Epithelial cell of alveolus of lung (primary cell): ENCODE measurements at places on chromosomes 4 and X. TPM values are rescaled to one million over a fixed set of nuclear protein-coding genes. Genes with fewer than 3 reads are reported as not detected.

PRICKLE3 gene
- 9.4 and 20.1 TPM in 2 replicates for total RNA-seq

GLRA3 gene
- not detected in 2 replicates for total RNA-seq

EGFL6 gene
- total RNA-seq = not detected in 2 replicates

CLNK gene
- total RNA-seq = not detected in 2 replicates

PGAM4 gene
- total RNA-seq = not detected in 2 replicates

DKK2 gene
- 0.16 and 0.52 TPM in 2 replicates for total RNA-seq

HPGD gene
- 0.78 and 0.80 TPM in 2 replicates for total RNA-seq

RAB40A gene
- total RNA-seq = not detected in 2 replicates

ADH5 gene
- total RNA-seq = 129 and 168 TPM in 2 replicates

SMR3A gene
- total RNA-seq = not detected in 2 replicates

SPANXB1 gene
- total RNA-seq = not detected in 2 replicates

FDCSP gene
- 7.7 and 11.6 TPM in 2 replicates for total RNA-seq

IL3RA gene
- 0.13 TPM in 1 of 2 replicates, not detected in the other for total RNA-seq

ARMCX4 gene
- total RNA-seq = 3.1 and 4.4 TPM in 2 replicates

SCFD2 gene
- total RNA-seq = 13.7 and 17.7 TPM in 2 replicates

PAGE5 gene
- not detected in 2 replicates for total RNA-seq

ARAP2 gene
- total RNA-seq = under 0.01 and 2.6 TPM in 2 replicates

FMR1NB gene
- total RNA-seq = not detected in 2 replicates

ZNF330 gene
- total RNA-seq = 18.2 and 24.0 TPM in 2 replicates

CORIN gene
- total RNA-seq = 0.48 and 0.78 TPM in 2 replicates

ANXA10 gene
- total RNA-seq = 1.8 and 6.7 TPM in 2 replicates

MAGEE1 gene
- 0.39 and 0.88 TPM in 2 replicates for total RNA-seq

UGT2B10 gene
- total RNA-seq = not detected in 2 replicates

GYG2 gene
- total RNA-seq = 5.7 and 11.3 TPM in 2 replicates

PPA2 gene
- 68.7 and 78.2 TPM in 2 replicates for total RNA-seq

CSTF2 gene
- total RNA-seq = 14.4 and 20.0 TPM in 2 replicates

LUZP4 gene
- not detected in 2 replicates for total RNA-seq

PDLIM3 gene
- total RNA-seq = 15.9 and 90.0 TPM in 2 replicates

HPF1 gene
- total RNA-seq = 31.5 and 52.9 TPM in 2 replicates

MAOB gene
- 0.08 and 0.39 TPM in 2 replicates for total RNA-seq

MAGEB17 gene
- 0.08 TPM in 1 of 2 replicates, not detected in the other for total RNA-seq

DIAPH2 gene
- 15.3 and 26.6 TPM in 2 replicates for total RNA-seq

PF4V1 gene
- 1.3 TPM in 1 of 2 replicates, not detected in the other for total RNA-seq

DCAF4L1 gene
- total RNA-seq = 0.13 and 0.16 TPM in 2 replicates

MEPE gene
- not detected in 2 replicates for total RNA-seq

ZDHHC15 gene
- 0.39 and 0.48 TPM in 2 replicates for total RNA-seq

HSFX2 gene
- 0.13 and 0.40 TPM in 2 replicates for total RNA-seq

POF1B gene
- total RNA-seq = not detected in 2 replicates

CXCL8 gene
- 10.5 and 842 TPM in 2 replicates for total RNA-seq

PAGE2 gene
- total RNA-seq = not detected in 2 replicates

PASD1 gene
- total RNA-seq = not detected in 2 replicates

UNC5C gene
- total RNA-seq = 6.7 and 11.4 TPM in 2 replicates

FAM47E gene
- total RNA-seq = 2.1 TPM in 1 of 2 replicates, not detected in the other

PABPC5 gene
- 1.2 and 5.9 TPM in 2 replicates for total RNA-seq

XK gene
- 0.16 and 0.65 TPM in 2 replicates for total RNA-seq

SMIM10 gene
- total RNA-seq = 7.1 and 11.3 TPM in 2 replicates

TAF7L gene
- 0.16 and 1.0 TPM in 2 replicates for total RNA-seq
